Stimulated activated CD4-positive, alpha-beta T cell treated with anti-CD3 and anti-CD28 coated beads, Interleukin-1b, Interleukin-23, amount 100 ng/mL, for 1 hour (primary cell): ENCODE measurements at places on chromosomes 16 and 17.

- peak; percentile 27 for DNase-seq
Measured at GRCh38 chr17:80991645-80992076, at the start of gene CHMP6. CHMP6 (plus strand) TSS chr17:80991841; CDS start chr17:80991919, 78 bp downstream.

GRCh38 chr16:67847064-67847861 is at the start of gene CENPT:
CENPT (minus strand) TSS chr16:67847693; CDS start chr16:67833859, 13,834 bp downstream.
- DNase-seq = peak; percentile 25

DNA sequence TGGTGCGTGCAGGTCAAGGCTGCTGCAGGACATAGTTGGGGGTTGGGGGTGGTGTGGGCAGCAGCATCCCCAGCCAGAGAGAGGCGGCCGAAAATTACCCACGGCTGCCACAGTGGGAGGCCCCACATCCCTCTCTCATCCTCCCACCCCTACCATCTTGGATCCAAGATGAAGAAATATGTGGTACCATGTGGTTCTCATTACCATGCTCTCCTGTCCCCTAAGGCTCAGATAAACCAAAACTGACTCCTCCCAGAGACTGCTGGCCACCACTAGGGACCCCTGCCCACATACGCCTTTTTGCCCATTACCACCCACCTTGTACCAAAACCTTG is 120.4 kb downstream of the HIC1 start:
- no peak for DNase-seq

DNA sequence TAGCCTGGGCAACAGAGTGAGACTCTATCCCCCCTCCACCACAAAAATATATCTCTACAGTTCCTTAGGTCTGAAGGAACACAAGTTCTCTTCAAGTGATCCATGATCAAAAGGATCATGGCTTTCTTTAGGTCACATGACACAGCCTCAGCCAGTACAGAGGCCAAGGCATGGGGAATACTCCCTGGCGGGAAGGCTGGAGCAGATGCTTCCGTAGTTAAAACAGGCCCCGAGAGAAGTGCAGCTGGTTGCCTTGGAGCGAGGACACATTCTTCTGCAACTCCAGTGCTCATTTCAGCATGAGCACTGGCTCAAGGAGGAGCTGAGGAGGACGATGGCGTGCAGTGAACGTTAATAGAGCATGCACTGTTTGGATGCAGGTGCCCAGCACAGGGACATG is 13.5 kb downstream of the CDIP1 start:
- no peak for DNase-seq

DNA sequence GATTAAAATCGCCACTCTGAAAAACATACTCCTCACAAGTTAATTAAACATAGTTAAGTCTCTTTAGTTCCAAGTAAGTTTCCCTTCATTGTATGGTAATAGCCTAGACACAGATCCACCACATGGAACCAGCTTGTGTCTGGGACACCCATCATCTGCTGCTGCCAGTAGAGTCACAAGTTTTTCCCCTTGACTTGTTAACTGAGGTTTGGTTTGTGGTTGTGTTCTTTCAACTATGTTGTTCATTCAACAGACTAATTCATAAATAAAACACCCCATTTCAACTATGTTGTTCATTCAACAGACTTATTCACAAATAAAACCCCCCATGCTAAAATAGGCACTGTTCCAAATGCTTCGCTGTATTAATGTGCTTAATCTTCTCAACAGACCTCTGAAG is 24.4 kb downstream of the YWHAE start:
- DNase-seq = no peak

- DNase-seq = no peak
Measured at GRCh38 chr16:84378567-84378966, 10.2 kb downstream of the ATP2C2 start.

GRCh38 chr17:2347805-2348685 is 10.7 kb downstream of the SGSM2 start:
- DNase-seq = no peak

GRCh38 chr16:85569615-85570212 is 43.4 kb upstream of the GSE1 start:
- no peak for DNase-seq

DNA sequence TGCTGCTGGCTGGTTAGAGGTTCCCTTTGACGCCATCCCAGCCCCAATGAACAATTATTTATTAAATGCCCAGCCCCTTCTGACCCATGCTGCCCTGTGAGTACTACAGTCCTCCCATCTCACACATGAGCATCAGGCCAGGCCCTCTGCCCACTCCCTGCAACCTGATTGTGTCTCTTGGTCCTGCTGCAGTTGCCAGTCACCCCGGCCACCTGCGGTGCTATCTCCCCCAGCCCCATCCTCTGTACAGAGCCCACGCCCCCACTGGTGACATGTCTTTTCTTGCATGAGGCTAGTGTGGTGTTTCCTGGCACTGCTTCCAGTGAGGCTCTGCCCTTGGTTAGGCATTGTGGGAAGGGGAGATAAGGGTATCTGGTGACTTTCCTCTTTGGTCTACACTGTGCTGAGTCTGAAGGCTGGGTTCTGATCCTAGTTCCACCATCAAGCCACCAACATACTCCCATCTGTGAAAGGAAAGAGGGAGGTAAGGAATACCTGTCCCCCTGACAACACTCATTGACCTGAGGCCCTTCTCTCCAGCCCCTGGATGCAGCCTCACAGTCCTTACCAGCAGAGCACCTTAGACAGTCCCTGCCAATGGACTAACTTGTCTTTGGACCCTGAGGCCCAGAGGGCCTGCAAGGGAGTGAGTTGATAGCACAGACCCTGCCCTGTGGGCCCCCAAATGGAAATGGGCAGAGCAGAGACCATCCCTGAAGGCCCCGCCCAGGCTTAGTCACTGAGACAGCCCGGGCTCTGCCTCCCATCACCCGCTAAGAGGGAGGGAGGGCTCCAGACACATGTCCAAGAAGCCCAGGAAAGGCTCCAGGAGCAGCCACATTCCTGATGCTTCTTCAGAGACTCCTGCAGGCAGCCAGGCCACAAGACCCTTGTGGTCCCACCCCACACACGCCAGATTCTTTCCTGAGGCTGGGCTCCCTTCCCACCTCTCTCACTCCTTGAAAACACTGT is 11.3 kb downstream of the CX3CL1 start:
- no peak for DNase-seq

- DNase-seq = no peak
Measured at GRCh38 chr17:41620583-41621434, 3.6 kb downstream of the KRT17 start.

DNA sequence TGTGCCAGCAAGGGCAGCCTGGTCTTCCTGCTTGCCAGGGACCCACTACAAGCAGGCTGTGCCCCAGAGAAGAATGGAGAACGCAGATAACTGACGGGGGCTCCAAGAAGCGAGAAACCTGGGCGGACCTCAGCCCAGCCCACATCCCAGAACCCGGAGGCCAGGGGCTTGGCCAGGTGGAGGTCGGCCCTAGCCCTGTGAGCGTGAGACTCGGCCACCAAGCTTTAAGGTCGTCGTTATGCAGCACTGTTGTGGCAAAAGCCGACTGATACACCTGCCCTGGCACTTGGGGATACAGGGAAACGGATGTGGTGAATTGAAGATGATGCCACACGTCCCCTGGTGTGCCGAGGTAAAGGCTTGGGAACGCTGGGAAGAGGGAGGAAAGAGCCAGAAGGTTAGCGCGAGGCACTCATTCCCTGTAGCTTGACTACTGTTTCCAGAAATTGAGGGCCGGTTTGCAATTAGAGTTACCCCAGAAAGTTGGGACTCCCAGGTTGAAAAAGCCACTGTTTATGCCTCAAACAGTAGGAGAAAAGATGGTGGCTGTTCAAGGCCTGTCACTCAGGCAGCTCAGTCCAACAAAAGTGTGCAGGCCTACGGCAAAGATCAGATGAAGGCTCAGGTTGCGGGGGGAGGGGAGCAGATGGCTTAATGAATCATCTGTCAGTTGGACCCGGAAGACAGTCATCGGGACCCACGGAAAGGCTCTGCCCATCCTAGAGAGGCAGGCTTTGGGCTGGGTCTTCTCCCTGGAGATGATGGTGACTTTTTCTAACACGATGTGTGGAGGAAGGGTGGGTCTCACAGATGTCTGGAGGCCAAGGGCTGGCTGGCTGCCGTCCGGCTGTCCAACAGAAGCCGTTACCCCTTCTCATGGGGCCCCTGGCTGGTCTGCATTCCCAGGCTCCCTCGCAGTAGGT is 45.6 kb upstream of the BAHCC1 start:
- DNase-seq = no peak

- no peak for DNase-seq
Measured at GRCh38 chr17:33124871-33125551, 133.4 kb downstream of the SPACA3 start.

- DNase-seq = no peak
Measured at GRCh38 chr16:73350707-73351452, 303.0 kb upstream of the ZFHX3 start.

GRCh38 chr17:49520386-49521087 is 25.4 kb downstream of the NGFR start:
- no peak for DNase-seq

- DNase-seq = no peak
Measured at GRCh38 chr16:389352-389751, 7.6 kb upstream of the PGAP6 start.

- DNase-seq = no peak
Measured at GRCh38 chr16:83964684-83965443, 3.2 kb upstream of the NECAB2 start.

GRCh38 chr17:44932096-44932786 is 15.3 kb downstream of the KIF18B start:
- DNase-seq = no peak
